ENCODE measurements at places on chromosomes 1 and 21.
A peak's percentile ranks its signal among the peaks of the same experiment; 100 is the strongest.

DNA sequence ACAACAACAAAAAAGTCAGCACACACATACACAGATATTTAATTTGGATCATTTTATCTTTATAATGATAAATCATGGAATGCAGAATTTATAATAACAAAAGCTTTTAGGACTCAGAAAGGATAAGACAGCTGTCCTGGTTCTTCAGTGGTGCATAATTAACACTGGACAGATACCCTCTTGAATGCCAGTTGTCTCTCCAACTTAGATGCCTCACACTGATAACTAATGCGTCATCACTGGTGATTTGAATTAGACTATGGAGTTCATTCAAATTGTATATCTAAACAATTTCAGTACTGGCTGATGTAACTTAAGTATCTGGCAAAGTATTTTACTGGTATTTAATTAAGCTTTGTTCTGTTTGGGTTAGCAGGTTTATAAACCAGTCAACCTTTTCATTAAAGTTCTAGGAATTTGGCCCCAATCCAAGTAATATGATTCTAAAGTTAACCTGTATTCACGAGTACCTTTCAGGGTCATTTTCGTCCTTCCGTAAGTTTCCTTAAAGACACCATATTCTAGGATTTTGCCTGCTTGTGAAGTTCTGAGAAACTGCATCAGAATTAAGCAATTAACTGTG is 1199.5 kb upstream of the TMPRSS15 start:
- DNase-seq, result no peak

DNA sequence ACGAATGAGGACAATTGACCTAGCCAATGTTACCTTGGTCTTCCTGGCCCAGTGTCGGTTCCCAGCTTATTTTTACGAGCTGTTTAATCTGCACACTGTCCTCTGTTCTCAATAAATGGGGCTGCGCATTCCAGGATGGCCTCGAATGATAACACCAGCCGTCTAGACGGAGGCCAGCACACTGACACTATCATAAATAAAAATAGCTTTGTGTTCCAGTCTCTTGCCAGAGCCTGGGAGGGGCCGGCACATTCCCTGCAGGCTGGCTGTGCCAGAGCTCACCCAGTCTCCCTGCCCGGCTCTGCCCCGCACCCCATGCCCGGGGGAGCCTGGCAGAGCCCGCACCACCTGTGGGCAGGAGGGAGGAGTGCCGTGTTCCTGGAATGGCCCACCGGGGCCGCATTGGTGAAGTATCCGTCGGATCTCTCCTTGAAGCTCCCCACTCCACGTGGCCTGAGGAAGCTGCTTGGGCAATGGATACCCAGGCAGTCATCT is 92.1 kb downstream of the SPSB1 start:
- no peak for DNase-seq

GRCh38 chr1:65440915-65441314 is 20.4 kb downstream of the LEPR start:
- no peak for DNase-seq

DNA sequence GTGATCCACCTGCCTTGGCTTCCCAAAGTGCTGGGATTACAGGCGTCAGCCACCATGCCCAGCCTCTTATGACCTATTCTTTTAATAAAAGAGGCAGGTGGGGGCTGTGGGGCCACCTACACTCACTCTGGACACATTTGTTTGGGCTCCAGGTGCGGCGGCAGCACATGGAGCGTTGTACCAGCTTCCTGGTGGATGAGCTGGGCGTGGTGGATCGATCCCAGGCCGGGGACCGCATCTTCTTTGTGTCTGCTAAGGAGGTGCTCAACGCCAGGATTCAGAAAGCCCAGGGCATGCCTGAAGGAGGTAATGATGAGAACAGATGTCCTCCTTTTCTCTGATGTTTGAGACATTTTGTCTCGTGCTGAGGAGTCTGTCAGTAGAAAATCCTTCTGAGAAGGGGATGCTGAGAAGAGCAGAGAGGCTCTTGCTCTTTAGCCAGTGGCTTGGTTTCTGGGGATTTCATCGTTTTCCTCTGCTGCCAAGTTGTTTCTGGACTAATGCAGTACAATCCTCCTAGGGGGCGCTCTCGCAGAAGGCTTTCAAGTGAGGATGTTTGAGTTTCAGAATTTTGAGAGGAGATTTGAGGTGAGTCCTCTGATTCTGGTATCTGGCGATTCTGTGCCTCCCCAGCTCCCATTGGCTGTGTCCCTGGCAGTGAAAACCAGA is 17.9 kb upstream of the MIIP start:
- DNase-seq, result peak; percentile 25

GRCh38 chr1:80241566-80241965 is 1235.0 kb upstream of the ADGRL4 start:
- DNase-seq, result no peak

GRCh38 chr1:41724248-41724647 is 194.5 kb downstream of the HIVEP3 start:
- DNase-seq, result no peak

DNA sequence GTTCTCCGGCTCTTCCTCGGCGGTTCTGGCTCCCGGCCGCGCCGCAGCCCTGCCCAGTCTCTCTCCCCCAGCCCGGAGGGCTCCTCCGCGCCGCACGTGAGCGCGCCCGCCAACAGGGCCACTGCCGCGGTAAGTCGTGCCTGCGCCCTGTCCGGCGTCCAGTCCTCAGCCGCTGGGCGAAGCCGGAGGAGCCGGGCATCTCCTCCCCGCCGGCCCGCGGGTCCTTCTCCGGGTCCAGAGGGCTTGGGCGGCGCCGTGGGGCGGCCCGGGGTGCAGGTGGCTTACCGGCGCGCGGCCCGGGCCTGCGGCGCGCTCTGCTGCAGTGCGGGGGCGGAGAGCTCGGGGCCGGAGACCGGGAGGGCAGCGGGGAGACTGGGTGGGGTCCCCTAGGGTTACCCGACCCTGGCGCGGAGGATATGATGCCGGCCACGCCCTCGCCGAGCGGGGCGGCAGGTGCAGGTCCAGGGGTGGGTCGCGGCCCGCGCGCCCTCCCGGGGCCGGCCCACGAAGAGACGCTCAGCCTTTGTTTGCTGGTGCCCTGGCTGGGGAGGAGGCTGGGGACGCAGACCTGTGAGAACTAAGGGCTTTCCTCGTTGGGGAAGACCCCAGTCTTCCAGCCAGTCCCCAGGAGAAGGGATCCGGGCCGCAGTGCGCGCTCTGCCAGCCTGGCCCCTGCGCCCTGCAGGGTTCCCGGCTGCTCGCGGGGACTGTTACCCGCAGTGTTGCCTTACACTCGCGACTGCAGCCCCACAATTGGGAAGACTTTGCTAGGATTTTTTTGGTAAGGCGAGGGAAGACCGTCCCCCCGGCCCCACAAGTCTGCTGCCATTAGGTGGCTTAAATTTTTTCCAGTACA is at the start of gene DOP1B:
Gene DOP1B (plus strand): TSS at position 10 of the 856 bp plus-strand sequence. CDS start 7,910 bp downstream, outside the sequence.
- no peak for DNase-seq

DNA sequence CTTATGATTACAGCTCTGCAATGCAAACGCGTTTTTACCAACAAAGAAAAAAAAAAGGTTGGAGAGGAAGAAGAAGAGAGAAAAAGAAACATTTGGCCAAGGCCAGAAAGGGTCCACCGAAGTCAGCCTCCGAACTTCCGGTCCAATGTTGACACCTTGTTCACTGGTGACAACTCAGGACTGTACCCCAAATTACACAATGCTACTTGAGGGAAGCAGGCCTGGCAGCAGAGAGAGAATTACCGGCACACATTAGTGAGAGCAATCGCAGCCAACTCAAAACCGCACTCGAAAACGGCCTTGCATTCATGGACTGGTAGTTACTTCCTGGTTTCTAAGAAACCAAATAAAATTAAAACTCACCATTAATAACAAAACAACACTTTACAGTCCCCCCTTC is 652.5 kb downstream of the KIF26B start:
- no peak for DNase-seq

DNA sequence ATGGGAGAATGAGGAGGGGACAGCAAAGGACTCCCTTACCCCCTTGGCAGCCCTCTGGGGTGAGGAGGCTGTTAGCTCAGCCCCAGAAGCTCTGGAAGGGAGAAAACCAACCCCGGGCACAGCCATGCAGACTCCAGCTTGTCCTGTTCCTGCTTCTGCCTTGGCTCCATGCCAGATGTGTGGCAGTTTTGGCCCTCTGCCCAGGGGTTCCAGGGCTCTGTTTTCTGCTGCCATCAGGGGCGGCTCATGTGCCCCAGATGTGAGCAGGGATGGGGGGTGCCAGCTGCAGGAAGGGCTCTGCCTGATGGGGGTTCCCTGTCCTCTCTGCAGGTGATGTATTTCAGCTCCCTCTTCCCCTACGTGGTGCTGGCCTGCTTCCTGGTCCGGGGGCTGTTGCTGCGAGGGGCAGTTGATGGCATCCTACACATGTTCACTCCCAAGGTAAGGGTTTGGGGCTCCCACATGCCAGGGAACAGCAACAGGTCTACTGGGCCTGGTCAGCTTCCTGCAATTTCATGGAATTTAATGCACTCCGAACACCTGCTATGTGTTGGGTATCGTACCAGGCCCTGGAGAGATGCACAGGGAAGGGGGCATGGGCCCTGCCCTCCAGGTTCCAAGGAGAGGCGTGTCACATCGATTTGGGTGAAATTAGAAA is 26.1 kb downstream of the SLC6A17 start:
- DNase-seq, result no peak

DNA sequence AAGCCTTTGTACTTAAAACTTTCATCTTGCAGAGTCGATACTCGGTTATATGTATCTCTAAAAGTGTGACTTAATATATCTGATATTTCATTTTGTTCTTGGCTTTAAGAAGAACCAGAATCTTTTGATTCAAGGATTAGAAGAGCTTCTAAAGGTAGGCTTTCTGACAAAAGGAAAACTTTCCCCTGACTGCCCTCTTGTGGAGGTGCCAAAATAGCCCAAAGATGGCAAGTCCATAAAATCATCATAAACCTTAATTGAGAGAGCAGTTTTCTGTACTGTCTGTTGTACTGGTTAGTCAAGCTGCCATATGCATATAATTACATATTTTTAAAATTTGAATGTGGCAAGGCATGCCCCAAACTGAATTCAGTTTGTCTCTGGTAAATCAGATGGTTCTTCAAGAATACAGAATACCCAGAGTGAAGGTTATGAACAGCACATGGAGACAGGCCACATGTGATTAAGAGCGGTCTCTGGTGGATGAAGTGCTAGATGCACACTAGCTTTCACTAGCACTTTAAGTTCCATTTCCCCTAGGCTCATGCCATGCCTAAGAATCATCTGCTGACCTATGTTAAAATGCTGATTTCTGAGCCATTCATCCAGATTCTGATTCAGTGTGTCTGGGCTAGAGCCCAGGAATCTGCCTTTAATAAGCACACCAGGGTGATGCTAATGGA is 27.7 kb upstream of the ELAVL4 start:
- DNase-seq, result no peak

DNA sequence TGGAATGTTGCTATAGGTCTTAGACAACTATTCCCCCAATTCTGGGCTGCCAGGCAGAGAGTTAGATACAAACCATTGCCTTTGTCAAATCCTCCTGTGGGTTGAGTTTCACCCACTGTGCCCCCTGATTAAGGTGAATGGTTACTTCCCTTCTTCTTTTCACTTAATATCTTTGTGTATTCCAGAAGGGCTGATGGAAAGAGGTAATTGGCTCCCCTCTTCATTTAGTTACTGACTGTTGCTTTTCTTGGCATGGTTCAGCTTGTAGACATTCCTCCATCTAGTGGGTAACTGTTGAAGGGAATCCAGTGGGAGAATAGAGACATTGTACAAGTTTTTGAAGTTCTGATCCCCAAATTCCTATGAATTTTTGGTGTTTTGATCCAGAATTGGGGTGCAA is 43.8 kb upstream of the MACF1 start:
- no peak for DNase-seq

DNA sequence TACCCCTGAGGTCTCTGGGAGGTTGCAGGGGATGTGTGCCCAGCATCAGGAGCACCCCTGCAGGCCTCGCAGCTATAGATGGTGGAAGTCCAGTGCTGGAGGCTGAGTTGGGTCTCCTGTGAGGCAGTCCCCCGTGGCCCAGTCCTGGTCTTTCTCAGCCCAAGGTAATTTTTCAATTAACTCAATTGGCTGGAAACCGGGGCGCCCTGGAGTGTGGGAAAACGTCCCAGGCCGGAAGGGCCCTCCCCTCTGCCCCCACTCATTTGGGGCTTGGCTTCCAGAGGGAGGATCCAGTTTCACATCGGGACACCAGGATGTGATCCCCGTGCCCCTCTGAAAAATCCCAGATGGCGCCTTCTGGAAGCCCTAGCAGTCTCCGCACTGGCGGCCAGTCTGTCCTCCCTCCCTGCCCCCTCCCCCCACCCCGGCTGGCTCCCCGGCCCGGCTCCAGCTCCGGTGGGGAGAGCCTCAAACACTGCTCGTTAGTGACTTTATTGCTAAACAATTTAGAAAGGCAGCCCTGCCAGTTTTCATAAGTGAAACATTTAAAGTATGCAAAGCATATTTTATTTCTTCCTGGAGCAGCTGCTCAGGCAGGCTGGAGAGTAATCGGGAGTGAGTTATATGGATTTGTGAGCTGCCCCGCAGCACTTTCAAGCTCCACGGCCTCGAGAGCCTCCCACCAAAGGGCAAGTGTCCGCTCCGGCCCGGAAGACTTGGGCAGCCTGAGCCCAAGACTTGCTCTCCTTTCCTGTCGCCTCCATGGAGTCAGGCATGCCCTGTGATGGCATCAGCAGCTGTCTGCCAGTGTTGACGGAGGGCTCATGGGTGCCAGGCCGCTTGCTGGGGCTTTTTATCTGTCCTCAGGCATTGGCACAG is 208.2 kb upstream of the TMEM51 start:
- DNase-seq, result peak; percentile 64

DNA sequence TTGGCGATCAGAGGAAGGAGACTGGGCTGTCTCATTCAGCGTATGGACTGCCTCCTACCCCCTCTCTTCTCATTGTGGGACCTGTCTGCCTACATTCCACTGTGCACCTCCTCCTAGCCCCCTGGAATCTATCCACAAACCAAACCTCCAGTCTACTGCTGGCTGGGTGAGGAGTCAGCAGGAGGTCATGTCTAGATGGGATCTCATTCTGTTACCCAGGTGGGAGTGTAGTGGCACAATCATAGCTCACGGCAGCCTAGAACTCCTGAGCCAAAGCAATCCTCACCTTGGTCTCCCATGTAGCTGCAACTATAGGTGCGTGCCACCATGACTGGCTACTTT is 18.0 kb upstream of the TTC22 start:
- DNase-seq, result no peak

DNA sequence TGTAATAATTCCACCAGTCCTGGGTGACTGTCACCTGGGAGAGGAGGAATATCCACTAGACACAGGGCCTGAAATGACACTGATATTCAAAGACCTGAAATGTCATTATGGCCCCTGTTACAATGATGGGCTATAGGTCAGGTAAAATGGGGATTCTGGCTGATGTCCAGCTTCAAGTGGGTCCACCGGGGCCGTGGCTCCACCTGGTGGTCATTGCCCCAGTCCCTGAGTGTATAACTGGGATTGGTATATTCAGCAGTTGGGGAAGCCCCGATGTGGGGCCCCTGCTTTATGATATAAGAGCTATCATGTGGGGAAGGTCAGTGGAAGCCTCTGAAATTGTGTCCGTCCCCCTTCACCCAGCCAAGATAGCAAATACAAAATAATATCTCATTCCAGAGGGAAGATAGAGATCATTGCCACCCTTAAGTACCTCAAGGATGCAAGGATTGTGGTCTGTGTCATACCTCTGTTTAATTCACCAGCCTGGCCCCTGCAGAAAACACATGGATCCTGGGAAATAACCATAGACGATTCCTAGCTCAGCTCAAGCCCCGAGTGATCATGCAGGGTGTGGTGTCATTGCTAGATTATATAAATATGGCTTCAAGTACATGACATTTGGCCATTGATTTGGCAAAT is 19.4 kb downstream of the PLEKHO1 start:
- no peak for DNase-seq
